ENCODE measurements at places on chromosomes 2 and 18.

DNA sequence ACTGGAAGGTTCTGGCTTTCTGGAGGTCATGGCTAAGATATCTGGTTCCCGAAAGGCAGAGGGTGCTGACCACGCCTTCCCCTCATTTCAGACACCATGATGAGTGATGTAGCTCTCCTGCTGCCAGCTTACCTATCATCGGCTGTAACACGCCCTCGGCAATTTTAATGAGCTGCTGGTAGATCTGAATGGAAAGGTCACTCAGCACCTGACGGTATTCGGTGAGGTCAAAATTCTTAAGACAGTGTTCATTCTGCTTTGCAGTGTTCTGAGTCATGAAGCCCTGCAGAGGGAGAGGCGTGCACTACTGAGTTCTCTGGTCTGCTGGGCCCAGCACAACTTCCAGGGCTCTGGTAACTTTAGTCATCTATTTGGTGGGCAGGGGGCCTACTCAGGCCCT lies 25.7 kb upstream of the ACAA2 start:
- peak; percentile 19 for DNase-seq

GRCh38 chr2:219689676-219690628 lies 62.5 kb downstream of the SLC4A3 start:
- peak; percentile 77 for DNase-seq

GRCh38 chr18:31684279-31685096 lies at the start of gene B4GALT6:
TSS of gene B4GALT6 (minus strand) at chr18:31684581. CDS start at chr18:31684426, 155 bp downstream.
- peak; percentile 23 for DNase-seq

DNA sequence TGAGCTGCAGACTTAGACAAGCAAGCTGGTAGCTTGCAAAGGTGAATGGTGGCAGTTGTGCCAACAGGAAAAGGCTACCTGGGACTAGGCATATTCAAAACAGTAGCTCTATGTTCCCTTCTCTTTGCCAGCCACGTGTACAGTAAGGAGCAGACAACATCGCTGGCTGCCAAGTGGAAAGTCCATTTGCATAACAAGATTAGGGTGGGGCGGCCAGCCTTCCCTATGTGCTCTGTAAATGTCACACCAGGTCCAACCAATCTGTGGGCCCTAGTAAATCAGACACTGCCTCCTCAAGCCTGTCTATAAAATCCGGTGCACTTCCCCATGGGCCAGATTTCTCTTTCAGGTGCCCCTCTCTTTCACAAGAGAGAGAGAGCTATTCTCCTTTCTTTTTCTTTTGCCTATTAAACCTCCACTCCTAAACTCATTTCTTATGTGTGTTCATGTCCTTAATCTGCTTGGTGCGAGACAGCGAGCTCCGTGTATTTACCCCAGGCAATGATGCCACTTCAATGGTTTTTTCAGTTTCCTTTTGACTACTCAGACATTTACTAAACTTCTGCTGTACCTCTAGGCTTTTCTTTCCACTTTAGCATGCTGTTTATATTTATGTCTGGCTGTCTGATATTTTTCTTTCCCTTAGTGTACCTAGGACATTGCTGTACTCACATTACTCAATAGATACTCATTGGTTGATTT lies 297.4 kb upstream of the GCFC2 start:
- DNase-seq: no peak

- no peak for DNase-seq
Measured at GRCh38 chr2:17334300-17334699, 183.9 kb downstream of the RAD51AP2 start.

GRCh38 chr2:120631236-120631635 lies 104.4 kb upstream of the GLI2 start:
- DNase-seq: no peak

GRCh38 chr2:217790195-217790594 lies 212.6 kb downstream of the TNS1 start:
- peak; percentile 51 for DNase-seq

DNA sequence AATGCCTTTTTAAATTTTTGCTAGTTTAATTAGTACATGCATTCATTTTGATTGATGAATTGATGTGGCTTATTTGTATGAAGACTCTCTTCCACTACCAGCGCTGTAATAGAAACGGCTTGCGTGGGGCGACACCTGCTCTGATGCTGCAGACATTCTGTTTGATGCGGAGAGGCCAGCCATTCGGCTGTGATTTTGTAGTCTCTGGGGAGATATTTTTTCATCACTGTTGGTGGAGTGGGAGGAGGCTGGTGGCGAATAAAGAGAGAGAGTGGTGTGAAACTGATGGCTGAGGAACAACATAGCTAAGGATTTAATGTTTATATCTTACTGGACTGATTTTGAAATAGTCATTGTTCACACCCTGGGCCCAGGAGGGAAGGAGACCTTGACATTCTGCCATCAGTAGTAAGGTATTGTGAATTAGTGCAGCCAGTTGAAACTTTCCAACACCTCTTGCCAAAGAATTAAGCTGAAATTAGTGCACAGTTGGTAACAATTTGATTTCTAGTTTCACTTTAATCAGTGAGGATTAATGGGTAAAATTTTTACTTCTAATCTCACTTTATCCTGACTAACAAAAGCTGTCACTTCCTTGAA lies 224.1 kb downstream of the MTX2 start:
- no peak for DNase-seq

GRCh38 chr18:80157708-80158343 lies 48.8 kb downstream of the ADNP2 start:
- DNase-seq: peak; percentile 74

DNA sequence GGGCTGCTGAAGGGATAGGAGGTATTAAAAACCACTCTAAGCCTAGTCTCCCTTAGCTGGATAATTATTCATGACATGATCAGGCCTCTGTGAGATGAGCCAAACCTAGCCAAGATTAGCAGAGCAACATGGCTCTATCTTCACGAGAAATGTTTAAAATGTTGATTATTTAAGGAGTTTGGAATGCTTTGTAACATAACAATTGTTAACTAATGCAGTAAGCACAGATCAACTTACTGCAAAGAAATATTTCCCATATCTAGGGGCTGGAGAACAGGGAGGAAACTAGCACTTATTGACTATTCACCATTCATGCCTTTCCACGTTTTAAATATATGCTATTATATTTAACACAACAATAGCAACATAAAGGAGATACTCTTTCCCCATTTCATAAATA lies 833.7 kb upstream of the CHAC2 start:
- peak; percentile 5 for DNase-seq

- no peak for DNase-seq
Measured at GRCh38 chr2:111910609-111911277, 12.3 kb downstream of the MERTK start.

DNA sequence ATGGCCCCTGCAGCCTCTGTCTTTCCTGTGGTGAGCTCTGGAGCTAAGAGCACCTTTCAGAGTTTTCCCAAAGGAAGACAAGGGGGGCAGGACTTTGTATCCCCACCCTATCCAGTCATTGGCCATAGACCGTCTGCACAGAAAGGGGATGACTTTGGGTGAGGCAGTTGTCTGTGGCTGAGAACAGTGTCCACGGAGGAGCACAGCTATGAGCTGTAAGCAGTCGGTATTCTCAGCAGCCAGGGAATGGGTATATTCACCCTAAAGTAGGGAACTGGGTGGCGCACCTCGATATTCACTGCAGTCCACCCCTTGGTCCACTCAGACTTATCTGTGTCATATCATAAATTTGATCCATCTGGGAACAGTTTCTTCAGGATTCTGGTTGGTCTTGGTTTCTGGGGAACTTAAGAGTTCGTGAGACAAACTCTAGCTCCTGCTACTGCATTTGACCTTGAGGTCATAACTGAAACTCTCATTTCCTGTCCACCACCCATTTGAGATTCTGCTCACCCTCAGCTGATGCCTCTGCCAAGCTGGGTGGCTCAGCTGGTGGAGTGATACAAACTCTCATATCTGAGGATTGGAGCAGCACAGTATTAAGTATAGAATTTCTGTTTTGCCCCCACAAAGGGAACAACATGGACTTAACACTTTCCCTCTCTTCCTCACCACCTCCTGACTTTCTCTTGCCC lies 45.2 kb upstream of the SCG2 start:
- peak; percentile 21 for DNase-seq

- peak; percentile 25 for DNase-seq
Measured at GRCh38 chr2:101360232-101360631, 27.1 kb downstream of the CREG2 start.

- DNase-seq: no peak
Measured at GRCh38 chr2:219829667-219830352, 202.4 kb downstream of the SLC4A3 start.

DNA sequence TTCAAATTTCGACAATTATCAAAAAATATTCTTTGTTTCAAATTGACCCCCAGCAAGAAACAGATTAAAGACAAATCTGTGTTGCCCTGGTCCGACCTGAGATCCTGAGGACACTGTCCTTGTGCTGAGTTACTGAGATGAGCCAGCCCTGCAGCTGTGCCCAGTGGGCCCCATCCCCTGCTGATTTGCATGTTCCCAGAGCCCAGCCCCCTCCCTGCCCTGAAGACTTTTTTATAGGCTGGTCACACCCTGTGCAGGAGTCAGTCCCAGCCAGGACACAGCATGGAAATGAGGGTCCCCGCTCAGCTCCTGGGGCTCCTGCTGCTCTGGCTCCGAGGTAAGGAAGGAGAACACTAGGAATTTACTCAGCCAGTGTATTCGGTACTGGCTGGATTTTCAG lies 31.4 kb upstream of the ZNG1B start:
- no peak for DNase-seq

DNA sequence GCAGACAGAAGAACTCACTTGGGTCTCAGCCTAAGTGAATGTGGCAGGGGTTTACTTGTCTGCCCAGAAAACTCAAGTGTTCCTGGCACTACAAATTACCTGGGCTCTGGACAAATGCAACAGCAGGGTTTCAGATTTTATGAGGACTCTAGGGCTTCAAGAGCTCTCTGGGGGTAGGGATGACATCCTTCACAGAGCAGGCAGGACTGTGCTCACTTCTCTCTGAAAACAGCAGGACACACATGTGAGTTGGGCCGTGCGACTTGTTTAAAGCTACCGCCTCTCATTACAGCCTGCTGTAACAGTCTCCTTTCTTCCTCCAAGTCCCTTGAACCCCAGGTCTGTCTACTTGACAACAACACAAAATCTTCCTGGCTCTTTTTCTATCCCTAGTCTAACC lies 212.6 kb downstream of the EN1 start:
- DNase-seq: no peak

DNA sequence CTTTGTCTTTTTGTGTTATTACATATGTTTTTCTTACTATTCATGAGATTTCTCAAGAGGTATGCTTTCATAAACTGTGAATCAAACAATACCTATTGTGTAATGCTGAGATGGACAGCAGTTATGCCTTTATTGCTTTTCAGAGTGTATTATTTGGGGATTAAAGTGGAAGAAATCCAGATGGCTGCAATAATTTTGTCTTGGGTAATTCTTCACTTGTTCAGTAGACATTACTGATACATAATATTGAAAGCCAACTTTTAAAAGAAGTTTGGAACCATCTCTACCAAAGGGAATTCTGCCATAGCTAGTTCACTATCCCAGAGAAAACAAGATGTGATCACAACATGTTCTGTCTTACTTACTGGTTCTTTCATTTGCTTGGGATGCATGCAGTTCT lies 253.4 kb upstream of the ZSWIM2 start:
- DNase-seq: peak; percentile 5

GRCh38 chr2:205524656-205525055 lies 157.6 kb upstream of the NRP2 start:
- no peak for DNase-seq

DNA sequence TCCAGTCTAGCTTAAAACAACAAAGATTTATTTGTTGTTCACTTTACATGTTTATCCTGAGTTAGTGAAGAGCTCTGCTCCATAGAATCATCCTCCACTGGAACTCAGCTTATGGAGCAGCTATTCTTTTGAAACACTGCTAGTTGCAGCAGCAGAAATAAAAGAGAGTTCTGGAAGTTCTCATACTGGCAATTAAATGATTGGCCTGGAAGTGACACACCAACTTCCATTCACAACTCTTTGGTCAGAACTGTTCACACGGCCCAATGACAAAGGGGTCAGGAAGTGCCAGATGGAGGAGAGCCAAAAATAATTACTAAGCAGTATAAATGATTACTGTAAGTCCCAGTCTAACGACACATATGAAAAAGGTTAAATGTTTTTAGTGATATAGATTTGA lies 39.1 kb downstream of the FBXO11 start:
- peak; percentile 94 for DNase-seq

DNA sequence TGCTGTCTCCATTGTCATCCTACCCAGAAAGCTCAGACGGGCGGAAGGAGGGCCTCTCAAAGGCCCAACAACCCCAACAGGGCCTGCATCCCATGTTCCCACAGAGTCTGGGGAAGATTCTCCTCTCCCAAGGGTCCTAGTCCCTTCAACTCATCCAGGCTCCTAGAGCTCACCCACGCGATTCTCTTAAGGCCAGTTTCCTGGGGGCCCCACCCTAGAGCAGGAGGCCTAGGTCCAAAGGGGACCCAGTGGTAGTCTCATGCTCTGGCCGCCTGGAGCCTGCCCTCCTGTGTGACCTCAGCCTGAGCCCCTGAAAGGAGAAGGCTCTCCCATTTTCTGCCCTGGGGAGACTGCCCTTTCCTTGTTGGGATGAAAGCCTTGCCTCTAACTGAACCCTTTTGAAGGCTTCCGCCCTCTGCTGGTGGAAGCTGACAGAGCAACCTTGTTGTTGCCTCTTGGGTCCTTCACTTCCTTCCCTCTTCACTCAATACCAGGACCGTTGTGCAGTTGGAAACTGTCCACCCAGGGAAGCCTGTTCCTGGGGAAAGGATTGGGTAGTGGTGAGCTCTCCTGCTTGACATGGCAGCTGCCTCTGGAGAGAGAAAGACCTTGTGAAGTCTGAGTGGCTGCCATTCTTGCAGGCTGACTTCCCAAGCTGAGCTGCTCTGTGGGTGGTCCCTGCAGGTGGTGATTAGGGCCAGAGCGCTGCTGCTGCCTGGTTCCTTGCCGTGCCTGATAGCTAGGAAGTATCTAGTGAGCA lies 86.0 kb upstream of the ALPP start:
- DNase-seq: peak; percentile 66

GRCh38 chr2:42229949-42230348 lies 60.8 kb downstream of the EML4 start:
- DNase-seq: no peak

GRCh38 chr18:21853016-21853415 lies 112.4 kb downstream of the MIB1 start:
- DNase-seq: no peak

DNA sequence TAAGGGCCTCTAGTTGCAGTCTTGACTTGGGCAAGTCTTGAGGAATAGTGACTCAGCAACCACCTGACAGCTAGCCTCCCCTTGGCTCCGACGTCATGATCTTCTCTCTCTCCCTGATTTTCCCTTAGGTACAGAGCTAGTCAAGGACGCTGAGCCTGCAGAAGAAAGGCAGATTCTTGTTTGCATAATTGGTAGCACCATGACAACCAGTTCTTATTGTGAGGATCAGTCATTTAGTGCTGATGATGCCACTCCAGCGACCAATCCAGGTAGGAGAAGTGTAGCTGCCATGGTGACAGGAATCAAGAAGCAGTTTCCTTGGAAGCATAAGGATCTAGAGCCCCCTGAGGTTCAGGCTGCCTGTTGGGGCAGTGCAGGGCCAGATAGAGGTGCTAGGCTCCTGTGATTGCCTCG lies 2.8 kb upstream of the RESP18 start:
- peak; percentile 16 for DNase-seq

GRCh38 chr18:21054252-21054821 lies 57.3 kb downstream of the ROCK1 start:
- DNase-seq: no peak

GRCh38 chr2:241469746-241470145 lies 38.6 kb downstream of the STK25 start:
- no peak for DNase-seq

Data from fibroblast of mammary gland (primary cell).